ENCODE measurements at places on chromosomes 5 and 9.

DNA sequence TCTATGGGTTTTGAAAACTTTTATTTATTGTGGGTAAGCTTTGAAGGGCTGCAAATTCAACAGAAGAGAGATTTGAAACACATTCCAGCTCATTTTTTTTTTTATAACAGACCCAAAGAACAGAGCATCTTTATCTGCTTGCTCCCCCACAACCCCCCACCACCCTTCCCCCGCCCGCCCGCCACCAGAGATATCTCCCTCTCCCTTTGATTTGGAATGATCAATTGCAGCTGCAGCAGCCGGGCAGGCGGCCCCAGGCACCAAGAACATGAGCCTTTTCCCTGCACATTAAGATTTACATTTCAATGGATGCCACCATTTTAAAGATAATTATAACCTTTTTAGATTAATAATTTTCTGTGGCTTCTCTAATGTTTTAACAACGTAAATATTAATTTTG, 510.9 kb downstream of the ZNF608 start:
- no peak for DNase-seq

- no peak for DNase-seq
Measured at GRCh38 chr5:149110406-149110805, 30.9 kb upstream of the ABLIM3 start.

DNA sequence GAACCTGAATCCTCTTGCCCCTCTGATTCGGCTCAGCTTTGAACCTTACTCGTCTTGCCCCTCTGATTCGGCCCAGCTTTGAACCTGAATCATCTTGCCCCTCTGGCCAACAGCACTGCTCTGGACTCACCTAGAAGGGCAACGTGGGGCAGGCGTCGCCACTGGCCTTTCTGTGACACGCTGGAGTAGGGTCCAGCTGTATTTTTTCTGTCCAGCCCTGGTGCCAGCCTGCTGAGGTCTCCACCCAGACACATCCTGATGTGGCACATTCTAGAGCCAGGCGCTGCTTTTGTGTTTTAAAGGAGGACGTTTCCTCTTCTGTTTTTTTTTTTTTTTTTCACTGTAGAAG, 15.2 kb upstream of the CPEB4 start:
- DNase-seq = no peak

DNA sequence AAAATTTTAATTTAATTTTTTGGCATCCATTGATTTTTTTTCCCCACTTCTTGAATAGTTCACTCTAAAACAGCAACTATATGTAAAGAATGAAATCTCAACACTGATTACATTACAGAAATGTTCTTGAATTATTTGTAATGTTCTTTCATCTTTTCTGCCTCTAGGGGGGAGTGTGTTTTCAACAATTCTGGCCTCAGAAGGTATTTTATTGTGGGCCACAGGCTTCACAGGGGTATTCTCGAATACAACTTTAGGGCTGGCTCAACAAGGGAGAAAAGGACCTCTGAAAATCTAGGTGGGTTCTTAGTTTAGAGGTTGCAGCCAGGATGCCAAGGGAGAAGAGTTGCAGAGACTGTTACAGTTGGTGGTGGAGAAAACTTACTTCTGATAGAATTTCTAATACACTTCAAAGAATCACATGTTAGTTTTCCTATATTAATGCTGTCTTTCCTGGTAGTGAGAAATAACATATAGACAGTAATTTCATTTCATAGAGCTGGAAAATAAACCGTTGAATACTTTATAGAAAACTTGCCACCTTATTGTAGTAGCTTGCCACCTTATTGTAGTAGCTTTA, 3.6 kb upstream of the NPR3 start:
- no peak for DNase-seq

- no peak for DNase-seq
Measured at GRCh38 chr5:153636670-153637451, 146.4 kb downstream of the GRIA1 start.

DNA sequence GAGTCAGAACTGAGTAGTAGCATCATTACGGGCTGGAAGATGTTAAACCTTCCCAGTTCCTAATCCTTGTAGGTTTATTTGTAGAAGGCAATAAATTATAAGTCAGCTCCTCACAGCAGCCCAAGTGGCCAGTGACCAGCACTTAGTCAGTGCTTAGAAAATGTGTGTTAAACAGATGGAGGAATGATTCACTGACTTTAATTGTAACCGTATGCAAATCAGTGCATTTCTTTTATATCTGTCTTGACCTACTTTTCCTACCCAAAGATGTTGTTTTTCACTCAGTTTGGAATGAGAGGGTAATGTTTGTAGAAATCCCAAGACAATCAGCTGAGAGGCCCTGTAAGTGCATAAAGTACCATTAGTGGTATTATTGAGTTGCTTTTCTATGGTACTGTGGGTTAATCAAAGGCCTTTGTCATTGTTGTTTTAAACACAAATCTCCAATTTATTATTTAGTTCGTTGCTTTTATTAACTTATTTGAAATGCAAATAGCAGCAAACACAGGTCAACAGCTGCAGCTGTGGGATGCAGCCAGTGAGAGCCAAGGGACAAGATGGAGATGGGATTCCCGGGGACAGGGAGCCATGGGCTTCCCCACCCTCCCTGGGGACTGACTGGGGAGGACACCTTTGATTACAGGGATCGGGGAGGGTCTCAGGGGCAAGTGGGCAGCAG, 49.8 kb downstream of the MAP1B start:
- DNase-seq = no peak

GRCh38 chr9:126403397-126403796, 76.8 kb downstream of the MVB12B start:
- DNase-seq = no peak

DNA sequence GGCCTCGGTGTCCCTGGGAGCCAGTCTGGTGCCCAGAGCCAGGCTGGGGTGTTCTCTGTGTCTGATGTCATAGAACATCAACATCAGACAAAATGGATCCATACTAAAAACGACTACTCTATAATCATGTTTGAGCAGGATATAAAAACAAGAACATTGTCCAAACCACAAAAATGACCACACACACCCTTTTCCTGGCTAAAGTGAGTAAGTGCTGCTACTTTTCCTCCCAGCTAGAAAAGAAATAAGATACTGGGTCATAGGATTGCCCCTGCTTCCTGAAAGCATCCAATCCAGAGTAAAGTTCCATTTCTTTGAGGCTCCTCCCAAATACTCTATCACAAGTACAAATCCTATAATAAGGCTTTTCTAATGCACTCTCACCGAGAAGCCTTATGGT, 19.7 kb upstream of the TRAF1 start:
- no peak for DNase-seq

- DNase-seq = no peak
Measured at GRCh38 chr5:127441799-127442484, 75.5 kb upstream of the PRRC1 start.

- DNase-seq = no peak
Measured at GRCh38 chr5:95779611-95780010, 42.9 kb downstream of the GLRX start.

GRCh38 chr5:146005264-146005663, 68.9 kb downstream of the SH3RF2 start:
- DNase-seq = no peak

- DNase-seq = no peak
Measured at GRCh38 chr5:109326919-109327318, 82.9 kb downstream of the PJA2 start.

- DNase-seq = no peak
Measured at GRCh38 chr5:139634028-139634325, 14.2 kb upstream of the CXXC5 start.

GRCh38 chr5:142057697-142058056, 44.9 kb upstream of the GNPDA1 start:
- DNase-seq = no peak

GRCh38 chr5:9557696-9558095, 11.8 kb upstream of the SEMA5A start:
- DNase-seq = no peak

DNA sequence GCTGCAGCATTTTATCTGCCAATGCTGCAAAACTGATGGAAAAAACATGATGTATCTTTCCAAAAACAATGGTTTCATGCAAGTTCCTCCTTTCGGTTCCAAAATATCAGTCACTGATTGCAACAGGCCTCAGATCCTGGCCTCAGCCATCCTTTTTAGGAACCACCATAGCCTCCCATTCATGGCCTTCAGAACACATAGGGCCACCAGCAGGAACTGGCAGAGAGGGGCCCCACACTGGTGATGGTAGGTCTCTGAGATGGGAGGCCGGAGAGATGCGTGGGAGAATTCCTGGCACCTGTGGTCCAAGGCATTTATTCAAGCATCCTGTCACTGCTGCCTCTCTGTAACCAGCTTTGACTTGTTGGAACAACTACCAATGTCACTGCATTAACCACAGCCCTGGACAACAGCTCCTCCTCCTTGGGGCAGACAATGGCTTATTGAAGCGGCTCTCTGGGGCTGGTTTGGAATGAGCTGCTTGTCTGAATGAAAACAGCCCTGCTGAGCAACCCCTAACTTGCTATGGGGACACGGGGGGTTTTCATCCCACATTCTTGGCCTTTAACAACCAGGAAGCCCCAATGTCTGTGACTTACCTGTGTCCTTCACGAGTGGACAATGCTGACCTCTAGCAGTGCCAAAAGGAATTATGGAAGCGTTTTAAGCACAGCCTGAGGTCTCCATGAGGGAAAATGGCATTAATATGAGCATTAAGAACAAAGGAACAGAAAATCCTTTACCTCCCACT, 108.1 kb downstream of the LHFPL2 start:
- DNase-seq = no peak

- no peak for DNase-seq
Measured at GRCh38 chr5:96113170-96113939, 151.7 kb upstream of the ELL2 start.

DNA sequence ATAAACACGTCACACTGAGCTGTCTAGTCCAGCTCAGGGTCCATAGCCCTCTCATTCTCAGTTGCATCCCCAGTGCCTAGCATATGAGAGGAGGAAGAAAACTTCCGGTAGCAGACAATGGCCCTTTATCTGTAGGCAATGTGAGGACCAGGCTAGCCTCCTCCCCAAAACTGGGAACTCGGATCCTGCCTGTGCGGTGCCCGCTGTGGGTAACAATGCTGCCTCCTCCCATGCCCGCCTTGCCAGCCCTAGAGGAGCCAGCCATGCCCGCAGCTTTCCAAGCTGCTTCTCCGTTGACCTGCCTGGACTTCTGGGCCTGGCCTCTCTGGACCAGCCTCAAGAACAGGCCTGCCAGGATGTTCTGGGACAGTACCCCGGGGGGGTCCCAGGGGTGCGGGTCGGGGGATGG, 74.6 kb upstream of the ORM1 start:
- DNase-seq = no peak

- DNase-seq = no peak
Measured at GRCh38 chr9:96856363-96857286, 2.3 kb upstream of the ZNF782 start.

GRCh38 chr9:70385426-70385825, 29.0 kb downstream of the KLF9 start:
- DNase-seq = no peak

DNA sequence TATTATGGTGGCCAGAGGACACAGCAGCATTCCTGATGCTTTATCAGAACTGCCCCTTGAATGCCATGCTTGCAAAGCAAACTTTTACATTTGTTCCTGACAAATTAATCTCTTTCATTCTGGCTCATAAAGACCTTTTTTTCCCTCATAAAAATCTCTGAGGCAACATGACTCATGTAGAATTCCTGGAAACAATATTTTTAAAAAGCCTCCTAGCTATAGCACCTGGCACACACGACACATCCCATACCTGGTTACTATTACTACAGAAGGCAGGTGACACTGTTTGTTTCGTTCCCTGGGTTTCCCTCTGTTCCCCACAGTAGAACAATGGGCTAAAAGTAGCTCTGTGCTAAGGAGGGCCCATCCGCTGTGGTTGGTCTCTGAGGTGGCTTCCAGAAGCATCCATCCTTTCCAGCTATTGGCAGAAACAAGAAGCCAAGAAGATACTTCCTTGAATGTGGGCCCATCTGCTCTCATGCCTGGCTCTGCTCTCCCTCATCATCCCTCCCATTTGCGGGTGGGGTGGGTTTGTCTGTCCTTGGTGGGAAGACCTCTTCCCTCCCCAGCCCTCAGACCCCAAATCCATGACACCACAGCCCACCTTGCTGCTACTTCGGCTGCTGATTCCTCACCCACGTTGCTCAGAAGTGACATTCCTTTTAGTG, 59.1 kb downstream of the GALNT12 start:
- DNase-seq = no peak

- DNase-seq = no peak
Measured at GRCh38 chr9:112719696-112720095, 1.8 kb upstream of the INIP start.

DNA sequence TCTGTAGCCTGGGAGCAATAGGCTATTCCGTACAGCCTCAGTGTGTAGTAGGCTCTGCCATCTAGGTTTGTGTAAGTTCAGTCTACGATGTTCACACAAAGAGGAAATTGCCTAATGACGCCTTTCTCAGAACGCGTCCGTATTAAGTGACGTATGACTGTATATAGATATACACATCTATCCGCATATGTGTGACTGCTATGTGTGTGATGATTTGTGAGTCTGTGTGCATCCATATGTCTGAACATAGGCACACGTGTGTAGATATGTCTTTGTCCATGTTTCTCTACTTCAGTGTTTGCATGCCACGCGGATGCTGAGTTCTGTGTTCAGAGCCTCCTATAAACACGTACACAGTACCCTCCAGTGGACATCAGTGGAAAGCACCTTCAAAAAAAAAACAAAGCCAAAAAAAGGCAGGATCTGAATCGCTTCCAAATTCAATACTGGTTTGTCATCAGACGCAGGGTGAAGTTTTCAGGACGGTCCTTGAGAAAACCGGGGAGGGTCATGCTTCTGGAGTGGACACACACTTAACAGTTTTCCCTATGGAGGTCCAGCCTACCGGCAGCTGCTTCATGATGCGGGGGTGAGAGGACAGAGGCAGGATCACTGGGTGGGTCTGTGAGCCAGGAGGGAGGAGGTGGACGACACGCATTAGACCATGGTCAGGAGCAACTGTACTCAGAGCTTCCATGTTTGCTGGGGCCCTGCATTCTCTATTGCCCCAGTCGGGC, 29.5 kb upstream of the ALDH1B1 start:
- peak; percentile 49 for DNase-seq

- DNase-seq = no peak
Measured at GRCh38 chr5:1850324-1851154, 32.2 kb downstream of the IRX4 start.

GRCh38 chr9:32570262-32570661, 2.7 kb downstream of the NDUFB6 start:
- DNase-seq = no peak

- DNase-seq = no peak
Measured at GRCh38 chr5:39970117-39970798, 545.5 kb upstream of the DAB2 start.

- DNase-seq = no peak
Measured at GRCh38 chr5:96256795-96257470, 176.1 kb downstream of the PCSK1 start.

DNA sequence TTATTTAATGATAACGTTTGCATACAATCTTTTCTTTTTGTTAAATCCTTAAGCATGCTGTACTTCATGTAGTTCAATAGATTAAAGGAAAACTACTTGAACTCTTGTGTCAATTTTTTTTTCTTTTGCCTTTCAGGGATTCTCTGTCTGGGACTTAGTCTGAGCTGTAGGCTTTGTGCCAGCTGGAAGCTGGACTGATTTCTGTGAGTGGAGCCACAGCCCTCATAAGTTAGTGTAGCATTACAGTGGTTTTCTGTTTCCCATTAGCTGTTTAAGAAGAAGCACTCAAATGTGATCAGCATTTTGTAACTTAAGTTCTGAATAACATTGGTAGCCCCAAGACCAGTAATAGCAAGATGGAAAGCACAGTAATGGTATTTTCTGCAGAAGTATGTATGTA, 330.6 kb upstream of the MEF2C start:
- no peak for DNase-seq

All from NCI-H2107 (cell line).